CD4-positive, alpha-beta T cell (primary cell): ENCODE measurements at places on chromosomes 3 and 15. TPM values are rescaled to one million over a fixed set of nuclear protein-coding genes. Genes with fewer than 3 reads are reported as not detected.

Gene ZNF717
- total RNA-seq, result 4.5 TPM

Gene ATP8B4
- total RNA-seq, result not detected

Gene RLBP1
- not detected for total RNA-seq

Gene ZNF80
- 0.17 TPM for total RNA-seq
